ENCODE measurements at places on chromosomes 11 and 22. TPM values are rescaled to one million over a fixed set of nuclear protein-coding genes. Genes with fewer than 3 reads are reported as not detected.

GRCh38 chr22:47928631-47929030 is 1166.2 kb downstream of the TBC1D22A start:
- H3K27ac ChIP-seq, result no peak overlapping the region
- DNase-seq, result no peak
- no peaks in the 10 kb centered on the region for H3K4me1 ChIP-seq
- H3K27me3 ChIP-seq, result no peaks in the 10 kb centered on the region
- no peak overlapping the region for H3K4me3 ChIP-seq
- H3K36me3 ChIP-seq, result no peaks in the 10 kb centered on the region

Gene OR8A1
- total RNA-seq, result not detected

Gene APOL5
- not detected for total RNA-seq

DNA sequence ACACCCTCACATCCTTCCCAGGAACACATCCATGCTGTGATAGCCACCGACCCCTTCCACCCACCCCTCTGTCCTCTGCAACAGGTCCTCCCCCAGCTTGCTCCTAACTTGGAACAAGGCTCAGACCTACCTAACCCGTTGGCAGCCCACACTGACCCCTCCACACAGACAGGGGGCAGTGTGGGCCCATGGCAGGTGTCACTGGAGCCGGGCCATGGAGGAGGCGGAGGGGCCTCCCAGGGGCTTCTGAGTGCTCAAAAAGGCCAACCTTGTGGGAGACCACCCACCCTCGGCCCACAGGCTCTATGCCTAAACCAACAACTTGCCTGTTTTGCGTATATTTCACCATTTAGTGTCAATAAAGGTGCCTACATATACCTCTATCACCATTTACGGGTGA is 57.0 kb downstream of the CERK start:
- no peak overlapping the region for H3K27ac ChIP-seq
- no peak for DNase-seq
- no peaks in the 10 kb centered on the region for H3K27me3 ChIP-seq
- H3K4me1 ChIP-seq, result no peaks in the 10 kb centered on the region
- no peaks in the 10 kb centered on the region for H3K36me3 ChIP-seq

Gene USP2
- 3.7 TPM for total RNA-seq

Gene TRIM66
- 7.3 TPM for total RNA-seq

Gene ADAMTS15
- total RNA-seq, result 13.5 TPM

Gene PACS1
- total RNA-seq, result 53.7 TPM

DNA sequence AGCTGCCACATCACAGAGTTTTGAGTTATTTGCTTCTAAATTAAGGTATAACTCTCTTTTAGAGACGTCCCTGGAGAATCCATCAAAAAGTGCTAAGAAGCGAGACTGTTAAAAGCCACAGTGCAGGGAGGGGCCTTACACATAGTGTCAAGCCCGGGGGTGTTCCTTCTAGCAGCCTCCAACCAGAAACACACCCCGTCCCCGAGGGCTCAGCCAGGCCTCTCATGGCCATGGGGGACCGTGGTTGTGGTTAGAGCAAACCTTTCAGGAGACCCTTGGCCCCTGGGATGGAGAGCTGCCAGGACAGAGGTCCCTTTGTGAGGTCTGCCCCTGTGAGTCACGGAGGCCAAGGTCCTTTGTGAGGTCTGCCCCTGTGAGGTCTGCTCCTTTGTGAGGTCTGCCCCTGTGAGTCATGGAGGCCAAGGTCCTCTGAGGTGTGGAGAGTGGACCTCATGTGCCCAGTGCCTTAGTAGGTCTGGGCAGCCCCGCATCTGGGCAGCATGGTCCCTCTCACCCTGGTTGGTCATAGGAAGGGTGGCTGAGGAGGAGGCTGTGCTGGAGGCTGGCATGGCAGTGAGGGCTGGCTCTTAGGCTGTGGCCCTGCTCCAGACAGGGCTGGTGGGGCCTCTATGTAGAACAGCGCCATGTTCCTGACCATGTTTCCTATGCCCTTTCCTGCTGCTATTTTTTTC is 5.4 kb downstream of the GNAZ start:
- no peaks in the 10 kb centered on the region for H3K36me3 ChIP-seq
- DNase-seq, result no peak
- H3K27ac ChIP-seq, result no peak overlapping the region
- peaks cover 27% of the 10 kb centered on the region for H3K27me3 ChIP-seq

GRCh38 chr22:49530671-49531367 is 296.9 kb downstream of the BRD1 start:
- no peak overlapping the region for H3K27ac ChIP-seq
- no peak for DNase-seq

Data from left lung (tissue), 14 donors.